Right cardiac atrium (tissue), 5 donors: ENCODE measurements at places on chromosomes 2 and 18. TPM values are rescaled to one million over a fixed set of nuclear protein-coding genes. Genes with fewer than 3 reads are reported as not detected.

Gene DYNC2LI1
- total RNA-seq: 12.0 TPM

Gene LRATD1
- total RNA-seq: 13.5 TPM

GRCh38 chr2:224379986-224380385, 21.9 kb downstream of the FAM124B start:
- DNase-seq: no peak

GRCh38 chr2:219168526-219168925, 1.3 kb downstream of the SLC23A3 start:
- peak; percentile 69 for DNase-seq

DNA sequence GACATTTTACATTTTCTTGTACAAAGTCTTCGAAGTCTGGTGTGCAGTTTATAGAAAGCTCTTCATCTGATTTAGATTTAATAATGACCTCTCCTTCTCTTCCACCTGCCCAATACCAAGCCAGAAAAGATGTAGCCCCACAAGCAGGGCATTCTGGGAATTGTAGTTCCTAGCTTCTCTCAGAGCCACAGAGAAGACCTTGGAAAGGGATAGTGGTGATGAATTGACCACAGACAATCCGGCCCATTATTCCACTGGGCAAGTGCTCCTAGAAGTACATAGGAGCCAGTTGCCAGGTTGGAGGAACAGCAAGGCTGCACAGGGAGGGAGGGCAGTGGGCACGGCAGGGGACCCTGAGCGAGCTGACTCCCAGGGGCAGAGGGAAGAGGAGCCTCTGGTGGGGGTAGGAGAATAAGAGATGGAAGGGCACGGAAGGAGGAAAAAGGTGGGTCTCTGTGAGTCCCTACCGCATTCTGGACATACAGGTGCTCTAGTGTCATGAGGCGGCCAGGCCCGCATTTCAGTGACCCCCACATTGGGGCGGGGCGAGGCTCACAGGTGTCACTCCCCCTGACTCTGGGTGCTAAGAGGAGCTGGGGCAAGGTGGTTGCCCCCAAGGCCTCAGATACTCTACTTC, 152.5 kb upstream of the HAAO start:
- no peak for DNase-seq
